ENCODE measurements at places on chromosomes 5 and 9. TPM values are rescaled to one million over a fixed set of nuclear protein-coding genes. Genes with fewer than 3 reads are reported as not detected.

The MYO10 gene
- total RNA-seq, result 4.6 TPM

- DNase-seq, result no peak
Measured at GRCh38 chr9:89437772-89438171, 60.1 kb downstream of the SEMA4D start.

GRCh38 chr5:74631081-74631953 is 9.2 kb downstream of the ENC1 start:
- DNase-seq, result no peak

DNA sequence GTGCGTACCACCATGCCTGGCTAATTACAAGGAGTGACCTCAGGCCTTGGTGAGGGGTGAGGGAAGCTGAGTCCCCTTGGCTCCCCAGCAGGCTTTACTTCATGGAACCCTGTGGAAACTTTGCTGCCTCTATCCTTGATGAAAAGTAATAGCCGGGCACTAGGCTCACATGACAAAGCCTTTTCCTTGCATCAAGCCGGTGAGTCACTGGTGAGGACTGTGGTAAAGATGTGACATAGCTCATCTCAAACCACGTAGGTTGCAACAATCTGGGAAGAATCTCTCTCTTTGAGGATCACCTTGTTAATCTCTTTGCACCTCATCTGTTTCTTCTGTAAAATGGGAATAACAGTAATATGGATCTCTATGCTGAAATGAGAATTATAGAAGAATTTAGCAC is 116.3 kb upstream of the SLC25A48 start:
- DNase-seq, result no peak

DNA sequence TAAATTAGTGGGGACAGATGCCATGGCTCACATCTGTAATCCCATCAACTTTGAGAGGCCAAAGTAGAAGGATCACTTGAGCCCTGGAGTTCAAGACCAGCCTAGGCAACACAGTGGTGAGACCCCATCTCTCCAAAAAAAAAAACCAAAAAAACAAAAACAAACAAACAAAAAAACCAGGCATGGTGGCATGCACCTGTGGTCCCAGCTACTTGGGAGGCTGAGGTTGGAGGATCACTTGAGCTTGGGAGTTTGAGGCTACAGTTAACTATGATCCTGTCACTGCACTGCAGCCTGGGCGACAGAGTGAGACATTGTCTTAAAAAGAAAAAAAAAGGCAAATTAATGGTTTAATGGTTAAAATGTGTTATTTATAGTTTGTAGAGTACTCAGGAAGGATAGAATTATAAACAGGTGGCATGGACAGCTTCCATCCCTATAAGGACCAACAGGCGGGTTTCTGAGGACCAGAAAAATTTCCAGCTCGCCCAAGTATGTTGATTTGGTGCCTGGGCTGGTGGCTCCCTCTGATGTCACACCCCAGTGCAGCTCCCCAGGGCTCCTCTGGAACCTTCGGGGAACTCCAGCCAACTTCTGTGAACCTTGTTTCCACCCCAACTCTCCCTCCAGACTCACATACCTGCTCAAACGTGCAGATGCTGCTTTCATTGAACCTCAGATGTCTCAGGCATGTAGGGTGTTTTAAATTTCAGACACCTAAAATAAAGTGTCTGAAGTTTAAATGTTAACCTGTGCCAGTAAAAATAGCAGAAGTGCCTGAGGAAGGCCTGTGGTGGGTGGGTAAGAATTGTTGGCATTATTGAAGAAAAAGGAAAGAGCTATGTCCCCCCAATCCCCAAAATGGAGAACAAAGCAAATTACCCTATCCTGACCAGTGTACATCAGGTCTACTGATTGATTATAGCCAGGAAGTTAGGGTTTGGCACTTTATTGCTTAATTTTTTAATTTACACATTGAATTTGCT is 69.0 kb downstream of the TRIO start:
- DNase-seq, result no peak

GRCh38 chr9:99713838-99714306 is 107.8 kb upstream of the NR4A3 start:
- no peak for DNase-seq

DNA sequence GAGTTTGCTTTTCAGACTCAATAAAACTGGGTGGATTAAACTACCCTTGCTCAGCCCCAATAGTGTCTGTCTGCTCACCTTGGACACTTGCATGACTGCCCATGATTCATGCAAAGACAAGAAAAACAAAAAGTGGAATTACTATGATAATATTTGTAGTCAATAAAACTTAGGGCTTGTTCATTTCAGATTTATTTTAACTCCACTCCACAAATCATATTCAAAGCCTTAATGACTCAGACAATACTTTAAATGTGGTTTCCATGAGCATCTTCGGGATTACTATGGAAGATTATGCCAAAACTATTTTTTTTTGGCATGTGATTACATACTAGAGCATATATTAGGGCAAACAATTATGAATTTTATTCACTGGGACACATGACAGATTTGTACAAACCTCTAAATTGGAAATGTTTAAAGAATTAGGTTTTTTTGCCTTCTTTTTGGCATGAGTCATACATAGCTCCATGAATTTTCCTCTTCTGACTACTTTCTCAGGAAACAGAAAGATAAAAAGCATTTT is 468.9 kb downstream of the ACTL7B start:
- DNase-seq, result no peak

The LECT2 gene
- not detected for total RNA-seq

- no peak for DNase-seq
Measured at GRCh38 chr5:42840269-42840668, 28.6 kb upstream of the SELENOP start.

The GNG10 gene
- 36.4 TPM for total RNA-seq

GRCh38 chr9:134179595-134179917 is 15.2 kb upstream of the RNU6ATAC start:
- DNase-seq, result no peak

DNA sequence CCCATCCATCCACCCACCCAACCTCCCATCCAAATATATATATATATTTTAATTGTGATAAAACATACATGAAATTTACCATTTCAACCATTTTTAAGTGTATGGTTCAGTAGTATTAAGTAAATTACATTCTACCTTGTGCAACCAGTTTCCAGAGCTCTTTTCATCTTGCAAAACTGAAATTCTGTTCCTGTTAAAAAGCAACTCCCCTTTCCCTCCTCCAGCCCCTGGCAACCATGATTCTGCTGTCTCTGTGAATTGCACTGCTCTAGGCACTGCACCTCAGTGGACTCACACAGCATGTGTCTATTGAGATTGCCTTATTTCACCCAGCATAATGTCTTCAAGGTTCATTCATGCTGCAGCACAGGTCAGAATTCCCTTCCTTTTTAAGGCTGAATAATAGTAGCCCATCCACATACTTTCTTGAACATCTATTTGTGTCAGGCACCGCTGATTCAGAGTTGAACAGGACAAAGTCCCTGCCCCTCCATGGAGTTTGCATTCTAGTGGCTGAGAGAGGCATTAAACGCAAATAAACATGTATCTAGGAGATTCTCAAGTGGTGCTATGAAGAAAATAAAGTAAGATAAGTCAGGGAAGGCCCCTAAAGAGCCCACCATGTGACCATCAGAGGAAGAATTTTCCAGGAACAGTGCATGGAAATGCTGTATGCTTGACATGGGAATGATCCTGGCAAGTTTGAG is 24.0 kb downstream of the CSF1R start:
- DNase-seq, result no peak

- no peak for DNase-seq
Measured at GRCh38 chr9:135330307-135330631, 149.3 kb upstream of the PPP1R26 start.

GRCh38 chr9:10633785-10634184 is 21.0 kb upstream of the PTPRD start:
- no peak for DNase-seq

- DNase-seq, result no peak
Measured at GRCh38 chr9:70551396-70551795, 136.9 kb upstream of the KLF9 start.

GRCh38 chr5:68418201-68418600 is 202.6 kb downstream of the PIK3R1 start:
- no peak for DNase-seq

GRCh38 chr9:69471433-69471832 is 146.4 kb downstream of the ENTREP1 start:
- no peak for DNase-seq

The EIF4E1B gene
- not detected for total RNA-seq

DNA sequence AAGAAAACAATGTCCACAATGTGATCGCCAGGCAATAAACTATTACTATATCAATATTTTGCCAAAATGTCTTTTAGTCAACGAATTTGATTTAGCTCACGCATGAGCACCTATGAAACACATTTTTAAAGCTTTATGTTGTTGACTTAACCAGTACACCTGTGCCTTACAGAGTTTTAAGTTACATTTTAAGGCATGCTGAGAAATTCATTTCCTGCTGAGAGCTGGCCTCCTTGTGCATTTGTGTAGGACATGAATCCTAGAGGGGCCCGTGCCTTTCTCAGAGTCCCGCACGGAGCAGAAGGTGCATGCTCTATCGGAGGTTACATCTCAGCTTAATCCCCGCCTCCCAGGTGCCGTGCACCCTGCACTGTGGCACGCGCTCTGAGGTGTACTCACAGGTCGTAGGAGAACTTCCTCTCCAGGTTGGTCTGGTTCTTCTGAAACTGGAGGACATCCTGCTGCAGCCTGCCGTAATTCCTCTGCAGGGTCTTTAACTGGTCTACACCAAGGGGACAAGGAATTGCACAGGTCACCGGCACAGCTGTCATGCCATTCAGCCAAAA is 53.2 kb downstream of the GOLM1 start:
- no peak for DNase-seq

All from cardiac septum (tissue), 1 donor.